ENCODE measurements at places on chromosomes 7 and 10. TPM values are rescaled to one million over a fixed set of nuclear protein-coding genes. Genes with fewer than 3 reads are reported as not detected.

DNA sequence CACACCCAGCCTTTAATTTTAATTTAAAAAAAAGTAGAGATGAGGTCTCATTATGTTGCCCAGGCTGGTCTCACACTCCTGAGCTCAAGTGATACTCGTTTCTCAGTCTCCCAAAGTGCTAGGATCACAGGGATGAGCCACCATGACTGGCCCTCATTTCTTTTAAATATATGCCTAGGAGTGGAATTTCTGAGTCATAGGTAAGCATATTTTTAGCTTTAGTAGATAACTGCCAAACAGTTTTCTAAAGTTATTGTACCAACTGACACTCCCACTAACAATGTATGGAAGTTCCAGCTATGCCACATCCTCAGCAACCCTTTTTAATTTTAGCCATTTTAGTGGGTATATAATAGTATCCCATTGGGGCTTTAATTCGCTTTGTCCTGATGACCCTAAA lies 13.8 kb upstream of the PPIF start:
- no peak overlapping the region for H3K27ac ChIP-seq
- no peaks in the 10 kb centered on the region for H3K36me3 ChIP-seq
- H3K27me3 ChIP-seq = no peaks in the 10 kb centered on the region
- DNase-seq = no peak
- H3K4me1 ChIP-seq = no peaks in the 10 kb centered on the region

GRCh38 chr7:122724366-122724765 lies 21.6 kb upstream of the RNF148 start:
- H3K36me3 ChIP-seq = no peaks in the 10 kb centered on the region
- no peak for DNase-seq
- H3K4me1 ChIP-seq = peaks cover 2% of the 10 kb centered on the region
- no peaks in the 10 kb centered on the region for H3K27me3 ChIP-seq
- peak overlapping the region; percentile 6 for H3K4me3 ChIP-seq
- no peak overlapping the region for H3K27ac ChIP-seq

DNA sequence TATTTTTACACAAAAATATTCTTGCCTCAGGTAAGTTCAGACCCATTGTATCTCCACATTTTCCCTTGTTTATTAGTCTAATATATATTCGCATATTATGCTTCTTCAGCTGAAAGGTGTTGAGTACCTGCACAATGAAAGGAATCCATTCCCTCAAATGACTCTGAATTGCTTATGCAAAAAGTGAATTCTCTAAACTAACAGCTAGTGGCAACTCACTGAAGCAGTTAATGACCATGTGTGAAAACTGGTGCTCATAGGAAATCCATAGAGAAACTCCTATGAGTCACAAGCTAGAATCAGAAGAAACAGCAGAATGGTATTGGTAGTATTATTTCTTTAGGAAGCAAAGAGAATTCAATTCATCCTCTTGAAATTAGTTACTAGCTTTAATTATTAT lies 33.5 kb upstream of the RNF148 start:
- H3K36me3 ChIP-seq = no peaks in the 10 kb centered on the region
- no peak overlapping the region for H3K27ac ChIP-seq
- H3K4me3 ChIP-seq = no peak overlapping the region
- no peaks in the 10 kb centered on the region for H3K27me3 ChIP-seq
- DNase-seq = peak; percentile 6

GRCh38 chr7:66330961-66331360 lies 125.8 kb downstream of the TPST1 start:
- no peak overlapping the region for H3K4me3 ChIP-seq
- H3K27me3 ChIP-seq = no peaks in the 10 kb centered on the region
- peak; percentile 64 for DNase-seq
- peaks cover 10% of the 10 kb centered on the region for H3K4me1 ChIP-seq

DNA sequence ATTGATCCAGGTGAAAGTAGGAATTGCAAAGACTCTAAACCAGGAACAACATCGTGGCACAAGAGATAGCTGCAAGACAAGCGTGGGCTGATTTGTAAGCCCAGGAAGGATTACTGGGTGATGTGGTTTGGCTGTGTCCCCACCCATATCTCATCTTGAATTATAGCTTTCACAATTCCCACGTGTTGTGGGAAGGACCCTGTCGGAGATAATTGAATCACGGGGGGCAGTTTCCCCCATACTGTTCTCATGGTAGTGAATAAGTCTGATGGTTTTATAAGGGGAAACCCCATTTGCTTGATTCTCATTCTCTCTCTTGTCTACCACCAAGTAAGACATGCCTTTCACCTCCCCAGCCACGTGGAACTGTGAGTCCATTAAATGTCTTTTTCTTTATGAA lies 59.5 kb downstream of the ST8SIA6 start:
- no peaks in the 10 kb centered on the region for H3K4me1 ChIP-seq
- no peak overlapping the region for H3K27ac ChIP-seq
- no peak overlapping the region for H3K4me3 ChIP-seq
- DNase-seq = no peak

- DNase-seq = no peak
- no peak overlapping the region for H3K4me3 ChIP-seq
- no peaks in the 10 kb centered on the region for H3K36me3 ChIP-seq
- no peaks in the 10 kb centered on the region for H3K4me1 ChIP-seq
- no peak overlapping the region for H3K27ac ChIP-seq
These were observed 371.6 kb downstream of the BBS9 start for GRCh38 chr7:33500703-33501701.

- DNase-seq = no peak
- no peaks in the 10 kb centered on the region for H3K27me3 ChIP-seq
- H3K4me3 ChIP-seq = no peak overlapping the region
- H3K27ac ChIP-seq = no peak overlapping the region
- H3K4me1 ChIP-seq = no peaks in the 10 kb centered on the region
These were observed 6.6 kb upstream of the PDLIM1 start for GRCh38 chr10:95297402-95297801.

GRCh38 chr10:70119623-70120022 lies 13.0 kb downstream of the AIFM2 start:
- H3K4me3 ChIP-seq = no peak overlapping the region
- H3K27ac ChIP-seq = no peak overlapping the region
- peaks cover 6% of the 10 kb centered on the region for H3K36me3 ChIP-seq
- DNase-seq = no peak
- no peaks in the 10 kb centered on the region for H3K27me3 ChIP-seq

TMEM236 gene
- total RNA-seq = 1.9 TPM

ERCC6 gene
- total RNA-seq = 33.2 TPM

PLXDC2 gene
- total RNA-seq = 42.1 TPM

IQUB gene
- total RNA-seq = 6.9 TPM

Data from kidney (tissue), 22 donors.